Hypothalamus (tissue), 51 donors: ENCODE measurements at places on chromosomes 6 and 20.

DNA sequence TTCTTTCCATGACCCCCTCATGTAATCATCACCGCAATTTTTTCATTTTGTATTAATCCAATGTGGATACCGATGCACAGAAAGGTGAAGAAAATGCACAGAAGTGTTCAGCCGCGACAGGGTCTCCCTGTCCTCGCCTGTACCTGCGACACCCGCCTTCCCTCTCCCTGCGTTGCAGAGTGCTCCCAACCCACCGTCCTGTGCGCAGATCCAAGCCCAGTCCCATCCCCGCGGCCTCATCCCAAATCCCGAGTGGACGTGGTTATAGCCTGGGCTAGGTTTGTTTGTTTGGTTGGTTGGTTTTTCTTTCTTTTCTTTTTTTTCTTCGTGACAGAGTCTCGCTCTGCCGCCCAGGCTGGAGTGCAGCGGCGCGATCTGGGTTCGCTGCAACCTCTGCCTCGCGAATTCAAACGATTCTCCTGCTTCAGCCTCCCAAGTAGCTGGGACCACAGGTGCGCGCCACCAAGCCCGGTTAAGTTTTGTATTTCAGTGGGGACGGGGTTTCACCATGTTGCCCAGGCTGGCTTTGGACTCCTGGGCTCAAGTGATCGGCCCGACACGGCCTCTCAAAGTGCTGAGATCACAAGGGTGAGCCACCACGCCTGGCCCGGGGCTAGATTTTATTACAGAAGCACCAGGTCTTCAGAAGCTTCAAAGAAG, 536 bp upstream of the RAET1G start:
- DNase-seq: no peak

DNA sequence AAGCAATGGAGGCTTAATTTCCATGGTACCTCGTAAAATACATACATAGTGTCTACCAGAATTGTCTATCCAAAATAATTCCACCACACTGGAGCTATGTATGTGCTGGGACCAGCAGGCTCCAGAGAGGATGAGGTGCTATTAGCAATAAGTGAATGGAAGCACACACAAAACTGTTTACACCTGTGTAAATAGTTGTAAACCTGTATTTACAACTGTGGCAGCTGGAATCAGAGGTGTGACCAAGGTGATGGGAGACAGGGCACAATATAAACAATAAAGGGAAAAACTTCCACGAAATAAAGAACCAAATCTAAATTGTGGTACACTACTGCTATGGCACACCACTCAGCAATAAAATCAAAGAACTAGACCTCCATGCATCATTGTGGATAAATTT, 14.4 kb downstream of the RARS2 start:
- no peak for DNase-seq

- DNase-seq: no peak
Observed at GRCh38 chr20:8220716-8221115, 88.7 kb downstream of the PLCB1 start.

DNA sequence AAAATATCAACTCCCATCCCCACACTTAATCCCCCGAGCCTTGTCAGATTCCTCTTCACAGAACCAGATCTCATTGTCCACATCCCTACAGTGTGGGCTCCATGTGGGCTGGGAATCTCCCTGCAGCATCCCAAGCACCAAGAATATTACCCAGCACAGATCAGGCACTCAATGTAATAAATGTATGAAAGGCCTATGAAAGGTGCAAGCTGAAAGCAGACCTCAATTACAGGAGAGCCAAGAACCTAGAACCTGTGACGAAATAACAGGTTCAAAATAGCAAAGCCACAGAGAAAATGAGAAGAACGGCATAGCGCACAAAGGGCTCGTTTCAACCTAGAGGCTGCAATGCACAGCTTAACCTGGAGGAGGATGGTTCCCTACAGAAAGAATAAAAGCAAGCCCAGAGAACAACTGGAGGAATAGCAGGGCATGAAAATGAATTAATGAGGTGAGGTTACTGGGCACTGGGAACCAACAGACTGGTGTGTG, 3.1 kb downstream of the SLC23A2 start:
- DNase-seq: no peak

- no peak for DNase-seq
Observed at GRCh38 chr6:99471638-99472037, 43.6 kb downstream of the USP45 start.

- no peak for DNase-seq
Observed at GRCh38 chr6:108711826-108712225, 136.4 kb upstream of the ARMC2 start.
